ENCODE measurements at places on chromosomes 5 and 9.

GRCh38 chr5:168772316-168772961 is 193.3 kb upstream of the PANK3 start:
- DNase-seq: no peak

DNA sequence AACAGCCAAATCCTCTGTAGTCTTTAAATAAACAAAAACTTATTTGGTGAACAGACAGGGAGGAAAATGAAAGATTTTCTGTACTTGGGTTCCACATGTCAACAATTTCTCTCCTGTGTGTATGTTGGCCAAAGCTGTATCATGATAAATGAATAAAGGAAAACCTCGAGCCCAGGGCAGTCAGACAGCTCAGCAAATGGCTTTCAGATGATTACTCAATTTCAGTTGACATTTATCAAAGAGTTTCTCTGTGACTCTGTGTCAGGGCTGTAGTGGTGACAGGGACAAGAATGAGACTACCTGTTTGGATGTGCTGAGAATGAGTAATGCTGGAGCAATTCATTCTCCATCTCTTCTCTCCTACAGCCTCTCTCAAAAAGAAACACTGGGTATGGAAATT is 45.7 kb upstream of the PTGS1 start:
- no peak for DNase-seq

GRCh38 chr5:38497946-38498345 is 58.5 kb downstream of the LIFR start:
- DNase-seq: no peak

DNA sequence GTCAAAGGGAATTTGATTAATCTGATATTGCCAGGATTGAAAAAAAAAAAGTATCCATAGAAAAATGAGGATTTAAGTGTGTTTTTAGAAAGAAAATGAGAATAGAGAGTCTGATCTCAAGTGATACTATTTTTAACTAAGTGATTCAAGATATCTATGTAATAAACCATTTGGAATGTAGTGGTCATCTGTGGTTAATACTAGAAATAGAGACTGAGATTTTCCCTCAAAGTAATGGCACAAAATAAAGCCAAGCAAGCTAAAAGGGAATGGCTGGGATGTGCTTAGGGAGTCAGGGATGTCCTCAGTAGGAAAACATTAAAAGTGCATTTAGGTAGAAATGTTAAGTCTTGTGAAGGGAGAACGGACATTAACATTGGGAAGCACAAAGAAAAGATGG is 90.6 kb downstream of the FBXO4 start:
- no peak for DNase-seq

DNA sequence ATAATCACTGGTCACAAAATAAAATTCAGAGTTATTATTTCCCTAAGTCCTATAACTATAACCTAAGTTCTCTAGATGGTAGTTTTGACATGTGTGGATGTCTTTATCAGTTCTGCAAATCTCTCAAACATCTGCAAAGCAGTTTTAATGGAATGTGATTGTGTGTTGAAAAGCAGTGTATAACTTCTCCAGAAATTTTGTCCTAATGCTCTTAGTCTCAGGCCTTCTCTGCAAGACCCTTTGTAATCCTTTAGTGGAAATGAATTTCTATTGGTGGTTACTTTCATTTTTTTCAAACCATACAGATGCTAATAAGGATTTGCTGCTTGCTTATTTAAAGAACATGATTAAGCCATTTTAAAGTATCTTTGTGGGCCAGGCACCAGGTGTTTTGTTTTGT is 75.5 kb upstream of the LHFPL2 start:
- no peak for DNase-seq

DNA sequence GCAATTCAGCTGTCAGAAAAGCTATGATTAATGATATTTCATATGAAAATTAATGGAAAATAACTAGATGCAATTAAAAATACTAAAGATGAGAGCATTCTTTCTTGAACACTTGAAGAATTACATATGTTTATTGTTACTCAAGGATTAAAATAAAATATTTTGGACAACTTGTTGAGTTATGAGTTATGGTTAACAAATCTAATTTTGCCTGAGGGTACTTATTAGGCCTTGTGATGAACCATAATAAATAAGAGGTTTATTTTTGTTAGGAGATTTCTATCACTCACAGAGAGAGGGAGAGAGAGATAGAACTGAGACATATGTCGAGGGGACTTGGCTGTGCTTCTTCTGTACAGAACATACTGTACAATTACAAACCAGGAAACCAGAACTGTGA is 183.7 kb downstream of the ISL1 start:
- DNase-seq: no peak

DNA sequence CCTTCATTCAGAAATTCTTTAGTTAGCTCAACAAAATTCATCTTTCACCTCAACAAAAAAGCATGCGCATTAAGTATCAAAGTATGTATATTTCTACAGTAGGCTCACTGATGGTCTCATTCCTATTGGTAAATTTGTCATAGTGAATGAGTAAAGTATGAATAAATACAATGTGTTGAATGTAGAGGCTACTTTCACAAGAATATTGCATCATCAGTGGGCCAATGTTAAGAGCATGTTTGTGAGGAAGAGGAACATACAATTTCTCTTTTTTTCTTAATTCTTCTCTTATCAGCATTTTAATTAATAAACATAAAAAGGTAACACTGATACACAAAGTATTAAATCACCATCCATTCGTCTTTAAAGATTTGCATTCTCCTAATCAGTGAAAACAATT is 505.1 kb downstream of the CETN3 start:
- no peak for DNase-seq

- DNase-seq: peak; percentile 37
These were observed 1.3 kb upstream of the PRR7 start for GRCh38 chr5:177445052-177445916.

DNA sequence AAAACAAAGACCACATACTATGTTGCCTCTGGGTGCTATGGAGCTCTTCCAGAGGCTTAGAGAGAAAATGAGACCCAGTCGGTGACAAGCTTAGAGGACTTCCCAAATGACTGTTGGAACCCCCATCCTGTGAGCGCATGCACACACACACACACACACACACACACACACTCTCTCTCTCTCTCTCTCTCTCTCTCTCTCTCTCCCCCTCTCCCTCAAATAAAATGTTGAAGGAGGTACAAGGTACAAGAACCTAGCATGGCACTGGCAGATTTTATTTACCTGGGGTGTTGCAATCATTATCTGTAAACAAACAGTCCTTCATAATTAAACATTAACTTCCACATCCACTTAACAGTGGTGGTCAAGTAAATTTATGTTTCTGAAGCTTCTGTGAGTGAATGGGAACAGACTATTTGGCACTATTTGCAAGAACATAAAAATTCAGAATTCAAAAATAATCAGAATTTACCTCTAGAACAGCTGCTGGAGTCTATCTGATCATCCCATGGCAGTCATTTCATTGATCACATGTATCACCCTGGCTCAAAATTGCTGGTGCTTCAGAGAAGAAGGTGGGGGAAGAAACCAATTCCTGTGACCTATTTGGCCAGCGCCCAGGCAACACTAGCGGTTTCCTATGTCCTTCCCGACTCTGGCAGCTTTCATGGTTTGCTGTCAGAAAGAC is 24.9 kb downstream of the TRPM3 start:
- no peak for DNase-seq

DNA sequence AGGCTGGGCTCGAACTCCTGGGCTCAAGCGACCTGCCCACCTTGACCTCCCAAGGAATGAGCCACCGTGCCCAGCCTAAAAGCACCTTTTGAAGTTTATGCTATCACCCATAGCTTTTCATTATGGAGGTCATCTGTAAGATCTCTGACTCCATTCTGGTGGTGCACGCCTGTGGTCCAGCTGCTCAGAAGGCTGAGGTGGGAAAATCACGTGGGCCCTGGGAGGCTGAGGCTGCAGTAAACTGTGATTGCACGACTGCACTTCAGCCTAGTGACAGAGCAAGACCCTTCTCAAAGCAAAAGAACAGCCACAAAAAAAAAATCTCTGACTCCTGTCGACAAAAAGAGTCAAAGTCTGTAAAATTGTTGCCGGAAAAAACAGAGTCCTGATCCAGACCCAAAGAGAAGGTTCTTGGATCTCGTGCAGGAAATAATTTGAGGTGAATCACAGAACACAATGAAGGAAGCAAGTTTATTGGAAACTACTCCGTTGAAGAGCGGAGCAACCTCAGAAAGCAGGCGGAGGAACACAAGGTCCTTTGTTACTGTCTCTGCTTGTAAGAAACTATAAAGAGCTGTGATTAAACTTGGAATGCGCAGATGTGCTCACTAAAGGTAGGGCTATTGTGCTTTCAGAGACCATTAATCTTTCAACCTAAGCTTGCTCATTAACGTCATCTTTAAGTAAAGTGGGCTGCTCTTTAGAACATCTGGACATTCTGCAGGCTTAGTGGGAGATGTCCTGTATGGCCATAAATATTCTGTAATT is 2.0 kb upstream of the HAUS6 start:
- DNase-seq: no peak

DNA sequence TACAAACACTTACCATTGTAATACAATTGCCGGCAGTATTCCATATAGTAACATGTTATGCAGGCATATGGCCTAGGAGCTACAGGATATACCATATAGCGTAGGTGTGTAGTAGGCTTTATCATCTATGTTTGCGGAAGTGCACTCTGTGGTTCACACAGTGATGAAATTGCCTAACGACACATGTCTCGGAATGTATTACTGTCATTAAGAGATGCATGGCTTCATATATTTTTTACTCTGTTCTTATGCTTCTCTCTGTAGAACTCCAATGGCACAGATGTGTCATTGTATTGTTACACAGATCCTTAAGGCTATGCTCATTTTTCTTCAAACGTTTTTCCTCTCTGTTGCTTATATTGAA is 19.2 kb upstream of the ANKRD18A start:
- no peak for DNase-seq

DNA sequence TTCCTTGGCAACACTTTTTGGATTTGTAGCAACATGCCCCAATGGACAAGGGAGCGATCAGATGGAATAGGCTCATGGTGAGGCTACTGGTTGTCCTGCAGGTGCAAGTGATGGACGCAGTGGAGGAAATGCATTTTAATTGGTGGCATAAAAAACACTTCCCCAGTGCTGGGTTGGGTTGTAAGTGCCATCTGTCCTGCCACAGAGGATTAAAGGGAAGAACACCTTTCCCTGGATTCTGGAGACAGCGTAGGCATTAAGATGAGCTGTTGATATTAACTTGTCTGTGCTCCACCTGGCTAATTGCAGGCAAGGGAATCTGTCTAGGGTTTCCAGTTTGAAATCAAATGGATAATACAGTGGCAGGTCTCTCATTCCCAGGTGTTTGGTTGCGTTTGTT is 173.4 kb downstream of the ZNF462 start:
- no peak for DNase-seq

GRCh38 chr9:122377241-122378164 is 6.7 kb downstream of the PTGS1 start:
- no peak for DNase-seq

DNA sequence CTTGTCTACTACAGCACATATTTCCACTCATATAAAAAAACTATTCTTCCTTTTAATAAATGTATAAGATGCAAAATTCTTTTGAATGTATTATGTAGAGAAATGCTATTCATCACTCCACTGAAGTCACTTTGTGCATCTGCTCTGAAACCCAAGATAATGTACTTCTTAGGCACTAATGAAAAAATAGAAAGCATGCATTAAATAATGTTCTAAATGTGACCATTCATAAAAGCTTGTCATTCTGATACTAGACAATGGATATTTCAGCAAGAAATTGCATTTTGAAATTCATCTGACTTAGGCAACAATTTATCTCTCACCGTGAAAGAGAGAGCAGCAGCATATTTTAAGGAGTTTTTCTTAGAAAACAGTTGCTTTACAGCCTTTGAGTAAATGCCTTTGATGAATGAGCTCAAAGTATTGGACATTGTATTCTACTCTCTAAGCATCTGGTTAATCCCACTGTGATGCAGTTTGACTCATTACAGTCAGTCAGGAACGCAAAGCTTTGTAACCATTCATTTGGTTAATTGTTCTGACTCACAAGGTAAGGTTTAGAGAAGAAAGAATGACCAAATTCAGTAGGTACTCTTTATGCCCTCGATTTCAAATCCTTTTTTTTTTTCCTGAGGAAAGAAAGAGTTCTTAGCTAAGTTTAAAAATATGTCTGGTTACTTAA is 2233.8 kb upstream of the C9orf72 start:
- DNase-seq: no peak

- no peak for DNase-seq
These were observed 383.5 kb downstream of the ARHGEF28 start for GRCh38 chr5:74009502-74009901.

DNA sequence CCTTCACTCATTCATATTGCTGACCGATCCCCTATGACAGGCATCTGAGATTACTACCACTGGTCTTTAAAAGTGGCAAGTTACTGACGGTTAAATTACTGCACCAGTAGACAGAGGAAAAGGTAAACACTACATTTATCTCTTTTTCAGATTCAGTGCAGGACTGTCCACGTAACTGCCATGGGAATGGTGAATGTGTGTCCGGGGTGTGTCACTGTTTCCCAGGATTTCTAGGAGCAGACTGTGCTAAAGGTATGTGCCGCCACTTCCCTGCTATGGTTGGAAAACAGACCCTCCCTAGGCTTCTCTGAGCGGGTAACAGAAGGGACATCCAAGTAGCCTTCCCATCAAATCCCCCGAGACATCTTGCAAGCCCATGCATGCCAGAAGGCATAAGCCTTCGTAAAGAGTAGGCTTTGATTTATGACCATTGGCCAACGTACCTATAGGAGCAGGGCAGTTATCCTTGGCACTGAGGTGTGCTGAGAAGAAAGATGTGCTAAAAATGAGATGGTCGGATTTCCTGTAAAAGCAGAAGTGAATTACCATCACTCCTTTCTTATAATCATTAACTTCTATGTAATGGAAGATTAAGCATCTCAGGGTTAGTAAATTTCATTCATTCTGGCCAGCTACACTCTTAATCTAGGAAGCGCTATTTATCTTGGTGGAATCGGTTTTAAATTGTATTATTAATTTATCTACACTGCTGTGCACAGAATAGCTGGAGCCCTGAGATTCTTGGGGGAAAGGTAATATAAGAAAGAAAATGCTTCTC is 193.4 kb upstream of the WWC1 start:
- no peak for DNase-seq

DNA sequence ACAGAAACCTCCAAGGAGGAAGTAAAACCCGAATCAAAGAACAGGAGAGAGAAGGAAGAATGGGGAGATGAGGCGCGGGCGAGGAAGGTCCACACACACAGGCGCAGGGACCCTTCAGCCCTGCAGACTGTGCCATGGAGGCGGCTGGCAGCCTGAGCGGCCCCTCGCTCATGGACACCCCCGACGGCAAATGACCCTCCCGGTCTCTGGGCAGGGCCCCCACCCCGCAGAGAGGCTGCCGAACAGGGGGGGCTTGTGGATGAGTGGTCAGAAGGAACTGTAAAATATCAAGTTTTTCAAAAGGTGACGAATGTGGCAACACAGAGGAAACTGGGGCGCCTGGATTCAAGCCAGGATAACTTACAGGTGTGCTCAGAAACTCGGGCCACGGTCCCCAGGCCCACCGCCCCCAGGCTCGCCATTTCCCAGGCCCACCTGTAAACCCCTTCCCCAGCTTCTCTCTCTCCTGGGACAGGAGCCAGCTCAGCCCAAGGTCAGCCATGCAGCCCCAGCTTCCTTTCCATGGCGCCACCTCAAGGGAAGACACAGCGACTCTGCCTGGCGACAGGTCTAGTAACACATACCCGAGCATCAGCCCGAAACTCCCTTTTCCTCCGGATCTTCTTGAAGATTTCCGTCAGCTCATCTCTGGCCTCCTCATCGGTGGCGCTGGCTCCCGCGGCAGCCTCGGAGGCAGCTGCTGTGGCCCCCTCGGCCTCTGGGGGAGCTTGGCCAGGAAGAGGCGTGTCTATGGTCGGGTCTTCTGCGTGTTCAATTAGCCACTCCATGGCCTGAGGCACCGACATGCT is 16.5 kb downstream of the UBAC1 start:
- no peak for DNase-seq

GRCh38 chr5:1502046-1502736 is 21.6 kb downstream of the LPCAT1 start:
- peak; percentile 24 for DNase-seq

Data from KBM-7 (cell line).